Hepatocyte (in vitro differentiated cells): ENCODE measurements at places on chromosomes 4 and X.

DNA sequence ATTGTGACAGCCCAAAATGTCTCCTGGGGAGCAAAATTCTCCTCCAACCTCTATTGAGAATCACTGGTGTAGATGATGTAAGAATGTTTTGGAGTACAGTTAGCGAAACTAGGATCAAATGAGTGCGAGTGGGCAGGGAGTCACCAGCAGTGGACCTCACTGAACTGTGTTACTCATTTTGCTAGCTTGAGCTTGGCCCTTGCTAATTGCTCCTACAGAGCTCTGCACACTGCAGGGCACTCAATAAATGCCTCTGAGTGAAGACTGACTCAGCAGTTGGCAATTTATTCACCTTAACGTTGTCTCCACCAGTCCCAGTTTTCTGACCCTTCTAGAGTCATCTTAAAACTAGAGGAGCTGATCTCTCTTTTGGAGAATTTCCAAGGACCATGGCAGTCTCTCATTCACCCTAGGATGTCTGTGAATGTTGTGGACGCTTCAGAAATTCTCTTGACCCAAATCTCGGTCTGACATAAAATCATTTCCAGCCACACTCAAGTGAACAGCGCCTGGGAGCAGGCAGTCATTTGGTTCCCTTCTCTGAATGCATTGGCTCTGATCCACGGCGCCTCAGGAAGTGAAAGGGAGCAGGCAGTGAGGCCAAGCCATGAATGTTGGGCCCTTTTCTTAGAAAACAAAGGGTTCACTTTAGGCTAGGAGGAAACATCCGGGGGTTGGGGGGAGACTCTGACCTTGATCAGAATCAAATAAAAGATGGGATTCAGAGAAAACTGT, 148.1 kb downstream of the NWD2 start:
- peak; percentile 16 for DNase-seq

GRCh38 chr4:153934688-153935017, 145.8 kb upstream of the SFRP2 start:
- no peak for DNase-seq

GRCh38 chr4:70842761-70843435, 3.2 kb upstream of the GRSF1 start:
- DNase-seq: no peak

- no peak for DNase-seq
These were observed 86.8 kb upstream of the AFAP1 start for GRCh38 chr4:8026453-8026852.

GRCh38 chrX:29231800-29232199, 644.6 kb downstream of the IL1RAPL1 start:
- DNase-seq: no peak

- DNase-seq: peak; percentile 50
These were observed 1.0 kb upstream of the GRPEL1 start for GRCh38 chr4:7068883-7069282.

DNA sequence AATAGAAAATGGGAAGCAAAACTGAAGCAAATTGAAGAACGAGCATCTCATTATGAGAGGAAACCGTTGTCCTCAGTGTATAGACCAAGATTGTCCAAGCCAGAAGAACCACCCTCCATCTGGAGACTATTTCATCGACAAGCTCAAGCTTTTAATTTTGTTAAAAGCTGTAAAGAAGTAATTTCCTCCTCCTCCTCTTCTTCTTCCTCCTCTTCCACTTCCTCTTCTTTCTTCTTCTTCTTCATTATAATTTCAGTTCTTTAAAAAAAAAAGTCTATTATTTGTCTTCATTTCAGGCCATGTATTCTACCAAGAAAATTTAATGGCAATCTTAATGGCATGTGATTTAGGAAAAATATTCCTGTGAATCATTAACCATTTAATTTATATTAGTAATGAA, 7.6 kb downstream of the PRIMPOL start:
- no peak for DNase-seq
